ENCODE measurements at places on chromosomes 1 and 21. TPM values are rescaled to one million over a fixed set of nuclear protein-coding genes. Genes with fewer than 3 reads are reported as not detected.

Gene CCNL2
- 180 TPM for total RNA-seq

Gene LDLRAD1
- total RNA-seq: not detected

DNA sequence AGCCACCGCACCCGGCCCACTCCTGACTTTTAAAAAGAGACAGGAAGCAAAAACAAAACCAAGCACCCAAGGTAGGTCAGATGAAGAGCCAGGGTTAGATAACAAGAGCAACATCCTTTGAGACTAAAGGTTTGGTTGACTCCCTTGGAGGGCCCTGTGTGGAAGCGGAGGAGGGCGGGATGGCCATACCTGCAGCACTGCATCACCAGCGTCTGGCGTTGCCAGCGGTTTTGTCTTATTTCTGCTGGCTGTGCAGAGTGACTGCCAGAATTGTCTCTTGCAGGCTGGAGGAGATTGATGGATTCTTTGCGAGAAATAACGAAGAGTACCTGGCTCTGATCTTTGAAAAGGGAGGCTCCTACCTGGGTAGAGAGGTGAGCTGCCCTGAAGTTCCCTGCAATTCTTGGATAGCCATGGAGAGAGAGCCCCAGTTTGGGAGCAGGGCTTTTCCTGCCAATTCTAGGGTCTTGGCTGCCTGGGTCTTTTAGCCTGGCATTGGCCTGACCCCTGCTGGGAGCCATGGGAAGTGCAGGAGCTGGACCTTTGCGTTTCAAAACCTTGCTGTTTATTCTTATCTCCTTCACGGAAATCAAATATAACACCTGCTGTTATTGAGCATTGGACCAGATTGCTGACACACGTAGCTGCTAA, 24.0 kb downstream of the QSOX1 start:
- DNase-seq: peak; percentile 73

- DNase-seq: no peak
Observed at GRCh38 chr1:227889047-227889862, 58.5 kb downstream of the WNT9A start.

DNA sequence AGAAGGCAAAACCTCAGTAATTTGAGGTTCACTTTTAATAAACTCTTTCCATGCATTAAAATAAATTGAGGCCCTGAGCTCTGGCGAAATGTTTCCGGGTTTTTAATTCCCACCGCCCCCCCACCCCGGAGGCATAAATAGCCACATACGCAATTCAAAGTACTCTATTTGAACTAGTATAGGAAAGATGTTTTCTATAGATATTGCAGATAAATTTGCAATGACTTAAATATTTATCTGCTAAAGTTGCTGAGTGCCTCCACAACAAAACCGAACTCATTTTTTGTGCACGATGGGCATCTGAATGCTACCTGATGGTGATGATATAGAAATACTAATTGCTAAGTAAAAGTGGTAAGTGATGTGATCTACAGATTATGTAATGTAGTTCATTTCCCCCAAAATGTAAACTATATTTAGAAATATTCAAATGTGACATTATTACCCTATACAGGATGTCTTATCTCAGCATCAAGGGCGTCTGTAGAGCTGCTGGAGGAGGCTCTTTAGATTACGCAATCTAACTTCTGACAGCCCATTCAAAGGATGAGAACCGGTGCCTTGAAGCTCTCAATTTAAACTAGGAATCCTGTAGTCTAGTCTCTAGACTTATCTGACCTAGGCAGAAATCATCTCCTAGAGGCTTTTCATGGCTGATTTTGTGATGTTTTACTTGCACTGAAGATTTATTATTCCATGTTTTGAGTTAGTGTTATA, 8.5 kb downstream of the IRF2BP2 start:
- DNase-seq: no peak

DNA sequence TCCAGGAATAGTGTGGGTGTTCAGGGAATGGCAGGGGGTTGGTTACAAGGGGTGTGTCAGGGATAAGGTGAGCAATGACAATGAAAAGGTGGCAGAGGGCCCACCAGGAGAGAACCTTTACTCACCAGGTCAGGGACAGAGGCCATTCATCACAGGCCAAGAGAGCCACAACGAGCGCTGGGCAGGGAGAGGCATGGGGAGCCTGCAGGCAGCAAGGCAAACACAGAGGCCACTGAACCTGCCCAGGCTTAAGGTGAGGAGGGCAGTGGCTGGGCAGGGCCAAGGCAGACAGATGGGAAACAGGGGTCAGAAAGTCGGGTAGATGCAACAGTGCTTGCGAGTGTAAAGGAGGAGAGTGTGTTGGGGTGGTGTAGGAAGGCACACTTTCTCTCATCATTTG, 28.3 kb upstream of the MYBPHL start:
- no peak for DNase-seq

DNA sequence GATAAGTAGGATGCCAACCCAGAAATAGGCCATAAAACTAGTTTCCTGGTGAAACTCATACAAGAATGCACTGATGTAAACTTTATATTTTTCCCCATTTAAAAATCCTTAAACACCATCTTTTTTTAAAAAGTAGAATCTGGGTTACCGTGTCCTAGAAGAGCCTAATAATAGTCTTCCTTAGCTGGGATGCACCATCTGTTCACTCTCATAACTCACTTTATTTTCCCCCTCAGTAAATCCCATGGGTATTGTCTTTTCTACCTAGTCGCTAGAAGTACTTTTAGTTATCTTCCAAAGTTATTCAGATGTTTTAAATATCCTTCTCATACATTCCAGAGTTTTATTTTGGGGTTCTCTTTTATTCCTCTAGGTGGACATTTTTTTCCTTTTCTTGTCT, 250.2 kb downstream of the PLA2G4A start:
- no peak for DNase-seq

GRCh38 chr1:234467821-234468220, 11.2 kb downstream of the TARBP1 start:
- DNase-seq: no peak

DNA sequence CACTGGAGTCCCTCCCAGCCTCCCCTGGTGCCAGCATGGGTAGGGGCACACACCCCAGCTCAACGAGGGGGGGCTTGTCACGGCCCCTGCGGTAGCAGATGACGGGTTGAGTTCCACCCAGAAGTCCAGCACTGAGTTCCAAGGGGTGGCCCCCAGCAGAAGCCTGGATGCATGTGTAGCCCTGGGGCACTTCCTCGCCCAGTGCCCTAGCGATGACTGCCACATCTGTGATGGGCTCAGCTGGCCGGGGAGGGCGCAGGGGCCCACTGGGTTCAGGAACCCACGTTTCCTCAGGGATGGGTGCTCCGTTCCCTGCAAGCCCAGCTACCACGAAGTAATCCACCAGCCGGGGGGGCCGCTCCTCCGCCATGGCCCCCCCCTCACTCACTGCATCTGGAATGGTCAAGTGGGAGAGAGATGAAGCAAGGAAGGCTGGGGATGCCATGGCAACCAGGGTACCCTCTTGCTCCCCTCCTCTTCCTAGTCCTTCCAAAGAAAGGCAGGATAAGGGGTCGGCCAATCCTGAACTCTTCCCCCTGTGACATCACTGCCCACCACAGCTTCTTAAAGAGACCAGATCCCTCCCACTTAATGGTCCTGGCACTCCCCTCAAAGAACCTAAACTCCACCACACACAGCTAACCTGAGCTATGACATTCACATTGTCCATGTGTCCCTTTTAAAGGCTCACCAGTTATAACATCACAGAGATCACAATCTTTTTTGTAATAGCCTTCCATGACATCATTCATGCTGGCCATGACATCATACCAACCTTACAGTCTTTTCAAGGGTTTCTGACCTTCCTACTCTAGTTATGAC, 2.3 kb downstream of the DENND4B start:
- DNase-seq: no peak
